NCI-H69 (cell line): ENCODE measurements at places on chromosomes 12 and 14.

GRCh38 chr12:106978035-106978800 lies 8.7 kb downstream of the MTERF2 start:
- peak; percentile 92 for DNase-seq

DNA sequence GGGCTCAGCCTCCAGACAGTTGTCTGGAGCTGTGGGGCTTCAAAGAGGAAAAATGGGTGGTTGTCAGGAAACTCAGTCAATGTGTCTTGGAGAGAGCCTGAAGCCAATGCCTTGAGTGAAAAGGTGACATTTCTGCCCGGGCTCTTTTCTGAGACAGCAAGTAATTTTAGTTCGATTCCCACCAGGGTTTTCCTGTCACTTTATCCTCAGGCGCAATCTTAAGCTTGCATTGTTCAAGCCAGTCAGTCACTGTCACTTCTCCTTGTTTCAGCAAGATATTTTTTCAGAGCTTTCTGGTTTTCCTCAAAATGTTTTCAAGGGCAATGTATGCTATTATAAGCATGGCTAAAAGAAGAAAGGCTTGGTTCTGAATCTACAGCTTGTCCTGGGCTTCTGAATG lies 404.7 kb upstream of the SEL1L start:
- DNase-seq = no peak

DNA sequence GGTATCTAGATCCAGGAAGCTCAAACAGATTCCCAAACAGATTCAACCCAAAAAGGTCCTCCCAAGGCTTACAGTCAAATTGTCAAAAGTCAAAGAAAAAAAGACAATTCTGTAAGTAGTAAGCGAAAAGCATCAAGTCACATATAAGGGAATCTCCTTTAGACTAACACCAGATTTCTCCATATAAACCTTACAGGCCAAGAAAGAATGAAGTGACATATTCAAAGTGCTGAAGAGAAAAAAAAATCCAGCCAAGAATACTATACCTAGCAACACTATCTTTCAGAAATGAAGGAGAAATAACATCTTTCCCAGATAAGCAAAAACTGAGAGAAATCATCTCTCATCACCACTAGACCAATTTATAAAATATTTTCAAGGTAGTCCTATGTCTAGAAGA lies 79.6 kb upstream of the LGR5 start:
- no peak for DNase-seq

GRCh38 chr12:66119870-66120241 lies 10.7 kb downstream of the LLPH start:
- no peak for DNase-seq

DNA sequence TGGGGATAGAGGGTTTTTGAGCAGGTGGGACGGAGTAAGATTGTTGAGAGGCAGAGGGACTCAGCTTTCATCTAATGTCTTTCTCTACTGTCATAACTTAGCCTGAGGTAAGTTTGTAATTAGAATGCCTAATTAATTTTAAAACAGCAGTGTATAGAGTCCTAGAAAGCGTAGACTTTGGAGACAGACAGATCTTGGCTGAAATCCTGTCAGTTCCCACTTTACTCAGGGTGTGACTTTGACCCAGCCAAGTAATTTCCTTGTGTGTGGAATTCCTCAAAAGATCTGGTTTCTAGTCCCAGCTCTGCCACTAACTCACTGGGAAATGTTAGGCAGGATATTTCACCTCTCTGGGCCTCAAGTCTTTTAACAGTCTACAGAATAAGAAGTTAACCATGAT lies 74.3 kb downstream of the SLC25A21 start:
- peak; percentile 26 for DNase-seq

GRCh38 chr12:93256256-93256969 lies 121.3 kb upstream of the NUDT4 start:
- DNase-seq = no peak

- no peak for DNase-seq
Observed at GRCh38 chr14:23062002-23062401, 4.7 kb upstream of the CDH24 start.

GRCh38 chr12:107360482-107360881 lies 267.1 kb upstream of the CRY1 start:
- no peak for DNase-seq

DNA sequence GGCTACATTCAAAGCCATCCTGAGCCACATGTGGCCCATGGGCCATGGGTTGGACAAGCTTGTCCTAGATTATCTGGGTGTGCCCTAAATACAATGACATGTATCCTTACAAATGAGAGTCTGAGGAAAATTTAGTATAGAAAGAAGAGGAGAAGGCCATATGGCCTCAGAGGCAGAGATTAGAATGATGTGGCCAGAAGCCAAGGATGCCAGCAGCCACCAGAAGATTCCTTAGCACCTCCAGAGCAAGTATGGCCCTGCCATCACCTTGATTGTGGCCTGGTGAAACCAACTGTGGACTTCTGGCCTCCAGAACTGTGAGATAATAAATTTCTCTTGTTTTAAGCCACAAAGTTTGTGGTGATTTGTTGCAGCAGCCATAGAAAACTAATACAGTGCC lies 436.9 kb downstream of the RGS6 start:
- DNase-seq = no peak

DNA sequence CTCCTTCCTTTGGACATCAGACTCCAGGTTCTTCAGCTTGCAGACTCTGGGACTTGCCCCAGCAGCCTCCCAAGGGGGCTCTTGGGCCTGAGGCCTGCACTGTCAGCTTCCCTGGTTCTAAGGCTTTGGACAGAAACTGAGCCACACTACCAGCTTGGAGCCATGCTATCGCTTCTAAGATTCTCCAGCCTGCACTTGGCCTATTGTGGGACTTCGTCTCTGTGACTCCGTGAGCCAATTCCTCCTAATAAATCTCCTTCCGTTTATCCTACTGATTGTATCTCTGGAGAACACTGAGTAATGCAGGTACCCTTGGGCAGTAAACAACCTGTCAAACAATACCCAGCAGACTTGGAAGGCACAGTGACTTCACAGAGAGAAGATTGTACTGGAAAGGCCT lies 24.9 kb upstream of the RHOJ start:
- no peak for DNase-seq

DNA sequence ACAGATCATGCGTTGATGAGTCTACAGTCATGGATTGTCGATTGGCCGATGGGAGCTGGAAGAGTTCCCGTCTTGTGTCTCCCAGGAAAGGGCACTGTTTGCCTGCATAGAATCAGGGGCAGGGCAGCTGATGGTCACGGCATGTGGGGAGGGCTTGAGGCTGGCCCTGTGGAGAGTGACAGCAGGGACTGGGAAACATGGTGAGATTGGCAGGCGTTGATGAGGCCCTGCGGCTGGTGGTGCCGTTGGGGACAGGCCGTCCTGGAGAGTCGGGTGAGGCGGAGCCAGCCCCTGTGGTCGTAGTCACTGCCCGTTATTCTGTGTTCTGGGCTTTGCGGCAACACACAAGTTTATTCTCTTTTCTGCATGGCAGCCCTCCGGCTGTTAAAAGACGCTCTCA lies 52.9 kb downstream of the TECPR2 start:
- no peak for DNase-seq
